ENCODE measurements at places on chromosomes 4 and X.

- no peak for DNase-seq
Observed at GRCh38 chr4:26268246-26268645, 52.6 kb upstream of the RBPJ start.

- peak; percentile 15 for DNase-seq
Observed at GRCh38 chr4:56976837-56977320, 527 bp downstream of the NOA1 start.

- no peak for DNase-seq
Observed at GRCh38 chrX:42398967-42399631, 378.9 kb downstream of the PPP1R2C start.

GRCh38 chr4:52894443-52894842 is 32.3 kb downstream of the RASL11B start:
- no peak for DNase-seq

DNA sequence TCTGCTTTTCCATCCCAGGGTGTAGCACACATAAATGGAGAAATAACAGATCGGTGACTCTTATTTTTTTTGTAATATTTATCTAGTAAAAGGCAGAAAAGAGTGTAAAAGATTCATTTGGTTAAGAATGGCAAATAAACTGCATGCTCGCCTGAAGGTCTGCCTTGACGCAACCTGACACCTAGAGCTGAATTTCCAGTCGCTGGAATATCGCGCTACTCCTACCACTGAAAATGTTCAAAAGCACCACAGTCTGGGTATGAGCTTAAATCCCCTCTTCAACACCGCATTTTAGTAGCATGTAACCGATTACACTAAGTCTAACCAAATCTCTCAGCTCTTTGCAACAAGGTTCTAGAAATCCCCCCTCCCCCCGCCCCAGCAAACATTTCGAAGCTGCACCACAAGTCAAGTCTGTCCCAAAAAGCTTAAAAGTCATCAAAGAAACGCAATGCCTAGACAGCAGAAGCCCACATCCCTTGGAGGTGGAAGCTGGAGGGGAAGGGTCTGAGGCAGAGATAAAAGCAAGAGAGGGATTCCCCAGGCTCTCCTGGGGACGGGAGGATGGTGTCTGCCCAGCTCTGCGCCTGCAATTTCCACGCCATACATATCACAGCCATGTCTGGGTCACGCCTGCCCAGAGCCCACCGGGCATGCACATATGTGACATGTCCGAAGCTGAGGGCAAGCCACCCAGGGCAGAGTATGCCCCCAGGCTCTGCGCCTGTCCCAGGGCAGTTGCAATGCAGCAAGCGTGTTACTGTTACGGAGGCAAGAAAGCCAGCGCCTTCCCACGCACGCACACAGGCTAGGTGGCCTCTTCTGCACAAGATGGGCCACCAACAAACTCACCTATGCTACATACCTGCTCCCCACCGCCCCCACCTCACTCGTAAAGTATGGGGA is 1.4 kb downstream of the FGF13 start:
- no peak for DNase-seq

DNA sequence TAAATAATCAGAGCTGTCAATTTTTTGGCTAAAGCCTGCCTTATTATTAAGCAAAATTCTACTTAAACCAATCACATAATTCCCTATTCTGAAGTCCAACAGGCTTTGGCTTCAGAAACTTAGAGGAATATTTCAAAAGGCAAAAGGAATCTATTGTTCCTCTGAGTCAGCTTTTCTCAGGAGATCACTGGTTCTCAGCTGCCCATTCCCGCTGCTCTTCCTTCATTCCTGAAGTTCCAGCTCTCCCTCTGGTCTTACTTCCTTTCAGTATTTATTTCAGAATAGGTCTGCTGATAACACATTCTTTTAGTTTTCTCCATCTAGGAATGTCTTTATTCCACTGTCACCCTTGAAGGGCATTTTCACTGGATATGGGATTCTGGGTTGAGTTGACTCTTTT is 133.7 kb downstream of the SOWAHB start:
- peak; percentile 64 for DNase-seq

Data from renal cortical epithelial cell (primary cell).